ENCODE measurements at places on chromosomes 16 and 17.

- peak overlapping the region; percentile 93 for H3K27ac ChIP-seq
- peaks cover 23% of the 10 kb centered on the region for H3K4me1 ChIP-seq
- H3K27me3 ChIP-seq, result peaks cover 11% of the 10 kb centered on the region
- no peak for DNase-seq
- H3K4me3 ChIP-seq, result peak overlapping the region; percentile 99
These were observed 1.2 kb downstream of the NFATC3 start for GRCh38 chr16:68086336-68086841.

- H3K4me3 ChIP-seq, result peak overlapping the region; percentile 34
- H3K27ac ChIP-seq, result no peak overlapping the region
- peak; percentile 73 for DNase-seq
- peaks cover 13% of the 10 kb centered on the region for H3K27me3 ChIP-seq
- peaks cover 18% of the 10 kb centered on the region for H3K4me1 ChIP-seq
These were observed 611 bp downstream of the RRAD start for GRCh38 chr16:66924527-66925321.

- no peak for DNase-seq
- H3K36me3 ChIP-seq, result no peaks in the 10 kb centered on the region
- H3K27me3 ChIP-seq, result peaks cover 5% of the 10 kb centered on the region
- H3K4me1 ChIP-seq, result peaks cover 23% of the 10 kb centered on the region
These were observed 201.3 kb downstream of the XYLT1 start for GRCh38 chr16:17269439-17269838.

GRCh38 chr17:63774141-63774968 is at the start of gene DDX42:
TSS of gene DDX42 (plus strand) at chr17:63774170. CDS start at chr17:63787050, 12,880 bp downstream.
- peak; percentile 92 for DNase-seq
- peak within 1 kb of the TSS; percentile 98 for H3K4me3 ChIP-seq
- H3K4me1 ChIP-seq, result peaks cover 18% of the 10 kb centered on the region
- no peaks in the 10 kb centered on the region for H3K36me3 ChIP-seq

- no peak overlapping the region for H3K4me3 ChIP-seq
- DNase-seq, result no peak
- peaks cover 40% of the 10 kb centered on the region for H3K4me1 ChIP-seq
- H3K36me3 ChIP-seq, result peaks cover 4% of the 10 kb centered on the region
These were observed 9.8 kb downstream of the TMEM204 start for GRCh38 chr16:1543085-1543896.

- no peak for DNase-seq
- H3K4me1 ChIP-seq, result peaks cover 37% of the 10 kb centered on the region
- peaks cover 13% of the 10 kb centered on the region for H3K27me3 ChIP-seq
- no peak overlapping the region for H3K4me3 ChIP-seq
These were observed 93.5 kb downstream of the NXN start for GRCh38 chr17:885971-886571.

- H3K36me3 ChIP-seq, result no peaks in the 10 kb centered on the region
- peaks cover 5% of the 10 kb centered on the region for H3K4me1 ChIP-seq
- DNase-seq, result no peak
These were observed 8.3 kb downstream of the MT2A start for GRCh38 chr16:56616608-56617211.

DNA sequence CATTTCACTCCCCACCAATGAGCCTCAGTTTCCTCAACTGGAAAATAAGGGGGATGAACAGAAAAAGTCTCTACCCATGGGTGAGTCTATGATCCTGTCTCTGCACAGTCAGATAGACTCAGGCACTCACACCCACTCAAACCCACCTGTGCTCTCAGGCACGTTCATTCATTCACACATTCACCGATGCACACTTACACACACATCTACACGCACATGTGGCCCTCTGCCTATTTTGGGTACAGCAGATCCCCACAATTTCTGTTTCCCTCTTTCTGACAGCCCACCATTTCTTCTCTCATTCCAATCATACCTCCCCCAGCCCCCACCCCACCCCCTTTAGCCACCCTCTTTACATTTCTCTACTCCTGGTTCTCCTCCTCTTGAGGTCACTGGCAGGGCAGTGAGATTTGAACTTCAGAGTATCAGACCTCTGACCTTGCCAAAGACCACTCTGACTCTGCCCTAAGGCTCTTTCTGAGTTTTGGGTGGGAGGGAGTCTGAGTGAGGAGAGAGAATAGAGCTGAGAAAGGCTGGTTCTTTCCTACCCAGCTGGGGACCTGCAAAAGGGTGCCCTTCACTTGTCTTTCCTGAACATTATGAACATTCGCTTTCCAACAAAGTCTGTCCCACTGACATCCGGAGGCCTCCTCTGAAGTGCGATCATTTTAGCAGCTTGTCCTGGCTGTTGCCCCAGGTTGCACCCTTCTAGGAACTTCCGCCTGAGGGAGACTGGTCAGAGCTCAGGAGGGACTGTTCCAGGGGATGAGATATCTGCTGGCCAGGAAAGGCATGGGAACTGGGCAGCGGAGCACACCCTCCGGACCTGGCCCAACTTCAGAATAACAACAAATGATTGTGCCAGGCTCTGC is 10.1 kb upstream of the COL1A1 start:
- peaks cover 12% of the 10 kb centered on the region for H3K27me3 ChIP-seq
- H3K4me3 ChIP-seq, result no peak overlapping the region
- H3K27ac ChIP-seq, result peak overlapping the region; percentile 11
- peaks cover 24% of the 10 kb centered on the region for H3K4me1 ChIP-seq
- no peaks in the 10 kb centered on the region for H3K36me3 ChIP-seq
